IMR-90 (cell line): ENCODE measurements at places on chromosomes 2 and 18. TPM values are rescaled to one million over a fixed set of nuclear protein-coding genes. Genes with fewer than 3 reads are reported as not detected.

The FSIP2 gene
- under 0.01 TPM in 1 of 2 replicates, not detected in the other for total RNA-seq

The FAHD2A gene
- 35.0 and 36.2 TPM in 2 replicates for total RNA-seq

The REG1B gene
- total RNA-seq: not detected in 2 replicates

The SERPINB12 gene
- not detected in 2 replicates for total RNA-seq

DNA sequence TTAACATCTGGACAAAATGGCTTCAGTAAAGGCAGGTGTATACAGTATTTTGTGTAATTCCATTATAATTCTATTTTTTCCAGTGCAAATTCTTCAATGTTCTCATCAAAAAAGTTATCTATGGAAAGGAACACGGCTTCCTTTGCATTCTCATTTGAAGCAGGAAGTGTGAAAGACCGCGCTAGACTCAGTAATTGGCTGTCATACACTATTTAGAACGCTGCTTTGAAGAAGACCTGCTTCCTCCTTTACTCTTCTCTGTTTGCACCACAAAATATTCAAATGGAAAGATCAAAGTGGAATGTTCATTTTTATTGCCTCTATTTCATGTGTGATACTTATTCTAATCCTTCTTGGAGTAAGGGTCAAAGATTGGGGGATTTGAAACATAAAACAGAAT lies 883.7 kb downstream of the TSN start:
- DNase-seq: no peak

DNA sequence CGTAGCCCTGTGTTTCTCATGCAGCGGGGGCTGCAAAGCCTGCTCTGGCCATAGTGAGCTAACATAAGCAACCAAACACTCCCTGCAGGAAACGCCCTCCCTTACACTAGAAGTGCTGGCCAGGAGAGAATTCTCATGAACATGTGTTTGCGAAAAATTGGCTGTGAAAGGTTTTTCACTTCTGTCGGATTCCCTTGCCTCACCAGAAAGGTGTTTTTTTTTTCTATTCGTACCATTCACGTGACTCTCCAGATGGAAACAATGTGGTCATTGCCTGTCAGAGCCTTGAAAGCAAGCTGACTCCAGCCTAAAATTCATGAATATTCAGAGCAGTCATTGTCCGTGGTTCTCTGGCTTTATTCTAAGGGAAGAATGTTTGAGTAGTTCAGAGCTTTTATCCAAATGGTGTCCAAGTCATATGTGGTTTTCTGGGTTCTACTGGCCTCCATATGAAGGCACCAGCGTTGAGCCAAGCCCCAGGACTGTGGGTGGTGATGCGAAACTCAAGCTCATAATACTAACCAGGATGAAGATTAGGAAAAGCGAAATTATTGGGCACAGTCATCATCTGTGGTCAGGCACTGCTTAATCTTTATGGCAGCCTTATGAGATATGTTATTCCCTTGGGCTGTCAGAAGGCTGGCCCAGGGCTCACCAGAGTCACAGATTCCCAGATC lies 236.4 kb downstream of the ALPK2 start:
- DNase-seq: peak; percentile 49

DNA sequence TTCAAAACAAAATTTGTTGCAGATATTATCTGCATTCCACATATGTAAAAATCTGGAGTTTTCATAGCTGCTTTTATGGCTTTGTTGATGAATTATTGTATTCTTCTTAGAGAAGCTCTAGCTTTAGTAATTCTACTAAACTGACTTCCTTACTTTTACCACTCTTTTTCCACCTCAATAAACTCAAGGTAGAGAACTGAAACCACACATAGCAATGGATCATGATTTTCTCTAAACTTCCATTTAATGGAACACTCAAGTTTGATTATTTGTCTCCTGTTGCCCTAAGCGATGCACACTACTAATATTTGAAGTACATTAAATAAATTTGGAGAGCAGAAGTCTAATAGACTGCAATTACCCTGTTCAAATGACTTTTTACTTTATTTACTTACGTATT lies 192.0 kb downstream of the NBAS start:
- no peak for DNase-seq

GRCh38 chr2:238875101-238875470 lies 27.2 kb downstream of the TWIST2 start:
- DNase-seq: no peak

- DNase-seq: peak; percentile 93
Measured at GRCh38 chr2:216372761-216373291, 543 bp upstream of the MARCHF4 start.

DNA sequence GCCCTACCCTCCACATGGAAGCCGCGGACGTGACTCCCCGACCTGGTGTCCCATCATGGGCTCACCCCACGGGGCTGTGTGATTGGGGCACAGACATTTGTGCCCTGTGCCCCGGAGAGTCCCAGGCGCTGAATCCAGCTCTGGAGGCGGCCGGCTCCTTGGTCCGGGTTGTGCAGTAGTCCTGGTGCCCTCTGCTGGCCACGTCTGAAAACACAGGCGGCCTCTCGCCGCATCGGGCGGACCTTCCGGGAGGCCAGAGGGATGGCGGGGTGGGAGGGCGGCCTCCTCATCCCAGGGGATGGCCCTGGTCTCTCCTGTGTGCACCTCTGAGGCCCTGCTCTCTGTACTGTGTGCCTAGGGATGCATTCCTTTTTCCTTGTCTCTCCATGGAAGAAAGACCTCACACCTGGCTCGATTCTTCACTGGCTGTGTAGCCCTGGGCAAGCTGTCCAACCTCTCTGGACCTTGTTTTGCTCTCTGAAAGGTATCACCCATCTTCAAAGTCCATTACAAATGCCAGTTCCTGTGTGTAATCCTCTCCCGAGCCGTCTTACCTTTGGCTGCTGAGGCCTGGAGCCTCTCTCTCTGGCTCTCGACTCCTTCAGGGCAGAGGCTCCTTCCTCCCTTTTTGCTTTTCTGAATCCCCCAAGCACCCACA lies 27.6 kb downstream of the CELF4 start:
- peak; percentile 44 for DNase-seq

DNA sequence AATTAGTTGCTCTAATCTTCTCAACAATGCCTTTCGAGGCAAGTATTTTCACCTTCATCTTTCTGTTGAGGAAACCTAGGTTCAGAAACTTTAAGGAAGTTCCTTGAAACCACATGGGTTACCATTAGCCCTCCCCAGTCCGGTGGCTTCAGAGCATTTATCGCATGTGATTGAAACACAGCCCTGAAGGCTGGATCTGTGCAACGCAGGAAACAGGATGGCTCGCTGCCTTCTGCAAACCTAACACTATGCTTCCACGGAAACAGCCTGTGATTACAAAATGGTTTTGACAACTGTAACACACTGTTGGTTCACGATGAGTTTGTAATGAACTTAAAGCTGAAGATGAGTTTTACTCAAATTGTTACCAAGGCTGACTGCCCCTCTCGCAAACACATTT lies 68.5 kb downstream of the EPB41L3 start:
- no peak for DNase-seq

DNA sequence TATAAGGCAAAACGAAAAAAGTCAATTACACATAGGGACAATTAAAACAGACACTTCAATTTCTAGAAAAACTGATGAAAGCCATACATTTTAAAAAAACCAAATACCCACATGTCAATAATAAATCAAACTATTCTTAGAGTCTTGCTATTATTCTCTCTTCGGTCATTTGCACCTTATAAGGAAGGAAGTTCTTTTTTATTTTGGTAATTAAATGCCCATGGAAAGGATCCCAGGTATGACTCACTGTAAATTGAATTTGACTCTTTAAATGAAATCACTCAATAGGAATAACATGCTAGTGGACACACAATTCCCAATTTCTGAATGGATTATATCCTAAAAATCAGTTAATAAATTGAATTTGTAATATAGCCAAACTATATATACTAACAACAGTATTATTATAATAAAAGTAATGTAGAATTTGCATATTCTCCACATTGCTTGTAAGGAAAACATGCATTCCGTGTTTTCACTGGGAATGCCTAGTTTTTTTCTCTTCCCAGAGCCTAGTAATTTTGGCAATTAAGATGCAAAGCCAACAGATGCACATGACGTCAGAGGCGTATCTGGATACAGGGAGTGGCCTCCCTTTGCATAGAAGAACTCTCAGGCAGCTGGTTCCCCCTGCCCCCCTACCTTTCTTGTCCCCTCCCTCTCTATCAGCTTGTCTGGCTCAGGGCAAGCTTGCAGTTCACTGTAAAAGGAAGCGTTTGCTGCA lies 153.5 kb upstream of the PGAP1 start:
- DNase-seq: peak; percentile 58

- no peak for DNase-seq
Measured at GRCh38 chr2:163198007-163198406, 359.4 kb upstream of the KCNH7 start.

DNA sequence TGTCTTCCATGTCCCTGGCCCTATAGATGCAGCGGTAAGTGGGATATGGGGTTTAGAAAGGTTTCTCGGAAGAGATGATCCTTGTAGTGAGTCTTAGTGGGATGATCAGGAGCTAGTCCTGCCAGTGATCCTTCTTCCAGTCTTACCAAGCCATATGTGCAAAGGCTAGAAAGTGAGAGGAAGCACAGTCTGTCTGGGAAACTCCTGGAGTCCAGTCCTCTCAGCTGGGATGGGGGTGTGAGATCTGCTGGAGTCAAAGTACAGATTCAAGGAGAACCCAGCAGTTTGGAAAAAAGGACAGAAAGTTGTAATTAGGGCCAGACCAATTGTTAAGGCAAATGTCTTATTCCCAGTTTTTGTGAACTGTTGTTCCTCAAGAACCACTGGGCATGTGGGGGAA lies 83.3 kb downstream of the LIMS1 start:
- no peak for DNase-seq

GRCh38 chr2:239358062-239358754 lies 42.6 kb downstream of the HDAC4 start:
- DNase-seq: peak; percentile 12

- no peak for DNase-seq
Measured at GRCh38 chr2:63057249-63058143, 6.9 kb downstream of the OTX1 start.

DNA sequence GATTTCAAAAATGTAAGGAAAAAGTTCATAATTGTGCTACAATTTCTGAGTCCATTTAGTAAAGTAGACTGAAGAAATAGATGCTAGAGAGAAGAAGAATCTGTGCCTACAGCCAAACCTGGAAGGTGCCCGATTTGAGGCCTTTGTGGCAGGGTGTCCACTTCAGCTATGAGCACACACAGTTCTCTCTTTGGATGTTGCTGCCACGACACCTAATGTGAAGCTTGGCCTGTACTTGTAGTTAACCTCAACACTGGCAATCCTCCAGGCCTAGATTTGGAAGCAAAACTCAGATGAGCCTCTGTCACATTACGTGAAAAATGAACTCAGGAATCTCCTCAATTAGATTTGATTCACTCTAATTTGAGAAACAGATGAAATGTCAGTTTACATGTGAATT lies 90.1 kb upstream of the LRP1B start:
- no peak for DNase-seq
